ENCODE measurements at places on chromosomes 4 and X.

DNA sequence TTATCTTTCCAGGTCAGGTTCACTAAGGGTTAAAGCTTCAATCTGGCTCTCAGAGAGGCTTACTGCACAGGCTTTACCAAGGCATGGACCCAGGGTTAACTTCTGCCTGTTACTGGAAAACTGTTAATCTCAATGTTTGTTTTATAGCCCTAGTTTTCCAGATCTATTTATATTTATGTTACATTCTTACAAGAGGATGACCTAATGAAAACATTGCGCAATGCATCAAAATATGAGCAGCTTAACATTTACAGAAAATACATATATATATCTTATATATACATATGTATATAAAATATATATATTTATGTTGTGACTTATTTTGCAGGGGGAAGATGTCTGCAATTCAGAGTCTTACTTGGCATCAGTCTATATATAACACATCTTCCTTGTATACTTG lies 112.3 kb downstream of the PCDH19 start:
- no peak for DNase-seq

- no peak for DNase-seq
Observed at GRCh38 chr4:168711197-168712140, 214.6 kb downstream of the PALLD start.

DNA sequence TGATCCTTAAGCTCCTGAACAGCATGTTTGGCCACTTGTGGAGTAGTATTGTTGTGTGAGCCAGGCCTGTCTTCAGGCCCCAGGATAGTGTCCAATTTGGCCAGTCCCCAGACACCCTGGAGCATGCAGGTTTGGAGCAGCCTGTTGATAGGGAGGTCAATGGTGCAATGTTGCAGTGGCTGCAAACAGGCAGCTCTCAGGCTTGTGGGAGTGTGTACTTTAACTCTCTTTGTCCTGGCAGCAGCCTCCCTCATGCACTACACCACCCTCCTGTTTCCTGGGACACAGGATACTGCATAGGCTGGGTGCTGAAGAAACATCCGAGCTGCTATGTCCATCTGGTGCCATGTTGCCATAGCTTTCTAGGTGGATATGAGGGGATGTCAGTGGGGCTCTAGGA lies 24.0 kb downstream of the TECRL start:
- DNase-seq, result no peak

DNA sequence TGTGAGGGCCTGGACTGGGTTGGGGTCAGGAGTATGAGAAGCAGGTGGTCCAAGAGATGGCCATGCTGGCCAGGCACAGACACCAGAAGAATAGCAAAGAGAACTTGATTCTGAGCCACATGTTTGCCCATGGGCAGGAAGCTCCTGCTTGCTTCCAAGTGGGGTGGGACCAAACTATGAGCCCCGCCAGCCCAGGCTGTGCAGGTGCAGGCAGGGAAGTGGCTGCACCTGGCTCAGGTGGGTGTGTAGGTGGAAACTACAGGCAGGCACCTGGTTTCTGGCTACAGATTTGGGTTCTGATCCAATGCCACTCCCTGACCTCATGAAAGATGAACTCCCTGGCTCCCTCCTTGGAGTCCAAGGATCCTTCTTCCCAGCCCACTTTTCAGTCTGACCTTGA lies 207.9 kb upstream of the KLF3 start:
- no peak for DNase-seq

GRCh38 chrX:53319614-53320542 lies 38.5 kb upstream of the IQSEC2 start:
- DNase-seq, result no peak

DNA sequence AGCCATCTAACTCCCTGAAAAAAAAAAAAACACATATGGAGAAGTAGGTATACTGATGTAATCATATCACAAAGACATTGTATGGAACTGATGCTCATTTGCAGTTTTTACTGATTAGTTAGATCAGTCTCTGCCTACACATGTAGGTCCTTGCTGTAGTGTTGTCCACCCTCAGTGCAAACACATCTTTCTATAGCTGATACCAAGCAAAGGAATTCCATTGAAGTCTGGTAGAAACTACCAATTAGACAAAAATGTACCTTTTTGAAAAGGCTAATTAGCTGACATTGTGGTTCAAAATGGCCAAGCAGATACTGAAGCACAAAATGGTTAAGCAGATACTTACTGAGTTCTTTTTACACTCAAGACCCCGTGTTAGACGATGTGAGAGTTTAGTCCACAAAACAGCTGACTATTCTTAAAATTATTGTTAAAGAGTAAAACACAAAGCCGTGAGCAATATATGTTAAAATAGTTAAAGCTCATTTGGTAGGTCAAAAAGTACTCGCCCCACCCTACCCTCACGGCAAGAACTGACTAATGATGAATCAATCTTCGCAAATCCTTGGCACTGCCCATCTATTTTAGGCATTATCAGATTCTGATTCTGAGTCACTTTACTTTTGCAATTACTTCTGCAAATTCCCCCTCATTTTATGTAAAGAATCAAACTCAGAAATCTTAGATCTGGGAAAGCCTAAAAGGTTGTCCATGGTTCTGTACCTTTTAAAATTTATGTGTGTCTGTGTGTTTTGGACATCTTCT lies 40.4 kb downstream of the COL4A6 start:
- DNase-seq, result no peak

DNA sequence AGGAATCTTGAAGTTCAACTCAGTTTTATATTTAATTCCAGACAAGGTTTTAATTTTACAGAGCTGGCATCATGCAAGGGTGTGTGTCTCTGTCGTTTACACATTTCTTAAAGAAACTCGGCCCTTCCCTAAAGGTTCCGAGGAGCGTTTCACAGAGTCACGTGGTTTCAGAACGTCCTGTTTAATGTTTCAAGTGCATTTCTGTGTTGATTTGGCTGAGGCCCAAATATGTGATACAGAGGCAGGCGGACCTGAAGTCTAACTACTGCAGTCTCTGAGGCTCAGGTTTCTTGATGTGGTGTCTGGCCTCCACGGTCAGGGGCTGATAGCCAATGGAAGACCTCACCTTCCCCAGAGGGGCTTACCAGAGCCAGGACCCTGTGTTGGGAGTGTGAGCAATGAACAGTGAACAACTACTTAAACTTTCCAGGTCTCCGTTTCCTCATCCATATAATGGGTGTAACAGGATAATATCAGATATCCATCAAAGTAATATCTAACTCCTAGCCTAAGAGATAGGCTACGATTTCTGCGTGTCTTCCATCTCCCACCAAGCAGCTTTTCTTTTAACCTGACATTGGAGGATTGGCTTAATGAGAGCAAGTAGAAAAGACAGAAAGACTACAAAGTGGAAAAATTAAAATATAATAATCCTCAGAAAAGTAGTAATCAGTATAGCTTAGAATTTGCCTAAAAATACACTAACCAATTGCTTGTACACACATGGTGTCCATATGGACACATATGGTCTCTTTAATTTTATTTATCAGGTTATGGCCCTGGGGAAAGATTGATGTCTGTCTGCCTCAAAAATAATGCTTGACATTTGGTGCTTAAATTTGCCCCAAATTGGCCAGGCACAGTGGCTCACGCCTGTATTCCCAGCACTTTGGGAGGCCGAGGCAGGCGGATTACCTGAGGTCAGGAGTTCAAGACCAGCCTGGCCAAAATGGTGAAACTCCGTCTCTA lies 50.0 kb upstream of the TRIM2 start:
- DNase-seq, result no peak

DNA sequence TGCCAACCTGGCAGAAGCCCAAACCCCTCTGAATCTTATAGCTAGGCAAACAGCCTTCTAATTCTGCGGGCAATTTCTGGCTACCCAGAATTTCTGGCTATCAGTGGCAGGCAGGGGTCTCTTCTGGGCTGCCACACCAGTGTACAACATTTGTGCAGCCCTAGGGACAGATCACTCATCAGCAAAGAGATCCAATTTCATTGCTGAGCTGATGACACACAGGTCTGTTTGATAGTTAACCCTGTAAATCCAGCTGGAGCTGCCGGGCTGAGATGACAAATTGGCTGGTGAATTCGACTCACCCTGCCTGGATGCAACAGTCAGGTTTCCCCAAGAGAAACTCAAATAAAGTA lies 2.4 kb downstream of the MID1 start:
- DNase-seq, result no peak

DNA sequence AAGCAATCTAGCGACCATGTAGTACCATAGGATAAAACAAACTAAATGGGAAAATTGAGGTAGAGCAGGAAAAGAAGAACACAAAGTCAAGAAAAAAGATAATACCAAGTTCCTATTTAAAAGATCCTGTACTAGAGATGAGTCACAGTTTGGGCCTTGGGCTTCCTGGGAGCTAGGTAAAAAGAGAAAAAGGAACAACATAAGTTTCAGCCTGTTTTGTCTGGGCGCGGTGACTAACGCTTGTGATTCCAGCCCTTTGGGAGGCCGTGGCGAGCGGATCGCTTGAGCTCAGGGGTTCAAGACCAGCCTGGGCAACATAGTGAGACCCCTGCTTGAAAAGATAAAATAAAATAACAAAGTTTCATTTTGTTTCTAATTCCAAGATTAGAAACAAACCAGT lies 14.0 kb upstream of the TMEM156 start:
- DNase-seq, result no peak

DNA sequence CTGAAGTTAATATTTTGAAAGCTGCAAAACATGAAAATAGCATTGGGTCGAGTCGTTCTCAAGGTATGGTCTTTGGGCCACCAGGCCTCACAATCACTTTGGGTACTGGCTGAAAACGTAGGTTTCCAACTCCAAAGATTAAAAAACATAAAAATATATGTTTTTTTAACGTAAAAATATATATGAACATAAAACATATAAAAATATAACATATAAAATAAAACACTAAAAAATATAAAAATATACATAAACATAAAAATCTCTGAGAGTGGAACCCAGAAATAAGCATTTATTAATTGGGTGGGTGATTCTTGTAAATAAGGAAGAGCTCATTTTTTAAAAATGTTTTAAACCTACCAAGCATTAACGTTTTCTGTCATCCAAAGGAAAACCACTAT lies 666 bp upstream of the PDS5A start:
- no peak for DNase-seq

- DNase-seq, result no peak
Observed at GRCh38 chrX:66863721-66864120, 224.8 kb upstream of the EDA2R start.

DNA sequence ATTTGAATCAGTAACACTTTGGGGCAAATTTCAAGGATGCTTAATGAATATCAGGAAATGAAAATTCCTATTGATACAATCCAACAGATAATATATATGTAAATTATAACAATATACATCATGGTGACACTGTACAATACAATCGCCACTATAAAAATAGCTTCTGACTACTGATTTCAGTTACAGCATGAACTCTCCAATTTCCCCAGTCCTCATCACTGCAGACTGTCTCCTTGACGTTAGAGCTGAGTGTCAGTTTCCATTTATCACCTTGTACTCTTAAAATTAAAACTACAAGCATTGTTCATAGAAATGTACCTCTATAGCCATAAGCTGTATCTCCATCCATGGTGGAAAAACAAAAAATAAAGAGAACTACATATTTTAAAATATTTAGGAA lies 23.4 kb downstream of the TBC1D9 start:
- no peak for DNase-seq

GRCh38 chrX:66191563-66191962 lies 27.5 kb downstream of the HEPH start:
- DNase-seq, result no peak

GRCh38 chr4:187276736-187277408 lies 553.2 kb upstream of the FAT1 start:
- DNase-seq, result no peak

DNA sequence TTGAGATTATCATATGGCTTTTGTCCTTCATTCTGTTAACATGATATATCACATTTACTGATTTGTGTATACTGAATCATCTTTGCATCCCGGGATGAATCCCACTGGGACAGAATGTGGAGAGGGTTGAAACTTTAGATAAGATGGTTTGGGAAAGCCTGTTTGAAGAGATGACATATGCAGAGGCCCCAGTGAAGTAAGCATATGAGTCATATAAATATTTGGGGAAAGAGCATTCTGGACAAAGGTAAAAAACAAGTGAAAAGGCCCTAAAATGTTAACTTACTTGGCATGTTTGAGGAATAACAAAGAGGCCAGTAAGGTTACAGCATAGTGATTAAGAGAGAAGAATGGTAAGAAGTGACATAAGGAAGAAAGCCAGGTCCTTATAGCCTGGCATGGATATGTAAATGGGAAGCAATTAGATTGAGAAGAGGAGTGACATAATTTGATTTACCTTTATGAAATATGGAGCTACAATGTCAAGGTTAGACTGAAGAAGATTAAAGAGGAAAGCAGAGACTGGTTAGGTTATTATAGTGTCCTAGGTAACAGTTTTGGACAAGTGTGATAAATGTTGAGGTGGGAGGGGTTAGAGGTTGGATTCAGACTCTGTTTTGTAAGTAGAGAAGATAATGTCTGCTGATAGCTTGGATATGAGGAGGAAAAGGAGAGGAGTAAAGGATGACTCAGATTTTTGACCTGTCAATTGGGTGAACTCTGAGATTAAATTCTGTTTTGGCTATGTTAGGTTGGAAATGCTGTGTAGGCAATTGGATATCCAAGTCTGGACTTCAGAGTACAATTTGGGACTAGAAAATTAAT lies 54.6 kb upstream of the DRP2 start:
- DNase-seq, result no peak

GRCh38 chr4:52824603-52825459 lies 37.3 kb upstream of the RASL11B start:
- DNase-seq, result no peak

DNA sequence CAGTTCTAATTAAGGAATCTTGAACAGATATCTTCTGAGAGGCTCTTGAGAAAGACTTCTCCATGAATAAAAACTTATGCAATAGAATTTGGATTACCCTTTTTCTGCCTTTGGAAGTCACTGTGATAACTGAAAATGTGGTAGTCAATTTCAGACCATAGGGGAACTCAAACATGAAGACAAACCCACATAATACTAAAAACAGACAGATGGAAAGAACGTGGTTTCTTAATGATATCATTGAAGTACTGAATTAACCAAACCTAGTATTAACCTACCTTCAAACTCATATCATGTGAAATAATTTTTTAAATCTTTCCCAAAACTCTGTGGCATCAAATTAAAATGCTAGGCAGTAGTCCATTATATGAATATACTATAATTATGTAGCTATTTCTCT lies 153.5 kb downstream of the CAMK2D start:
- DNase-seq, result no peak

- DNase-seq, result no peak
Observed at GRCh38 chr4:3243136-3243780, 5.7 kb upstream of the MSANTD1 start.

DNA sequence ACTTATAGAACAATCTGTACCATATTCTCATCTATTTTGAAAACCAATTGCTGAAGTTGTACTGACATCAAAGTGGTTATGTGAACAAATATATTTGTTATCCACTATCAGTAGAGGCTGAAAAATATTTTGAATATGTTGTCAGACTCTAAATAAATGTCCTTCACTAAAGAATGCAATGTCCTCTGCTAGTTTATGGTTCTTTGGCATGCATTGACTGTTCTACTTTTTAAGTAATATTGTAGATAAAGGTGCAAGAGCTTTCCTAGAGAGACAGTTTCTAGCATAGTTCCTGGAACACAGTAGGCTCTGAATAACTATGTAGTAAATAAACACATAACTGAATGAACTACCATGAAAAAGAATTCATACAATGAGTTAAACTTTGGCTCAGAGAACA lies 18.2 kb upstream of the COX7B2 start:
- DNase-seq, result no peak

All from stimulated activated CD4-positive, alpha-beta T cell treated with anti-CD3 and anti-CD28 coated beads, TNF-alpha, amount 100 ng/mL, for 4 hours (primary cell).